ENCODE measurements at places on chromosomes 3 and 15.

GRCh38 chr15:100553468-100553867 lies 24.7 kb upstream of the CERS3 start:
- no peak for DNase-seq

DNA sequence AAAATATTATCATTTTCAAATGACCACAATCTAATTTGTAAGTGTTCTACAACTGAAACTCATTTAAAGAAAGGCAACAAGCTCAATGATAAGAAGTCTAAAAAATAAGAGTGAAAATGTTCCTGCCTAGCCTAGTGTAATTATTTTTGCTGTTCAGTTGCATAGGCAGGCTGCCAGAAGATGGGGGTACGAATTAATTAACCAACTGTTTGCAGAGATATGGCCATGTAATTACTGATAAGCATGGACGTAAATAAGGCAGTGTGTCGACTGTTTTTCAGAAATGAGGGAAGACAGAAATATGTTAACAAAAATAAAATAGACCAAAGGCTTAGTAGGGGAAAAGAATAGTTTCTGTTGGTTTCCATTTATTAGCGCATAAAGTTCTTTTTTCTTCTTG lies 24.7 kb upstream of the SCAANT1 start:
- DNase-seq = no peak

- DNase-seq = no peak
Measured at GRCh38 chr3:28012830-28013229, 228.6 kb upstream of the CMC1 start.

GRCh38 chr15:98503970-98504369 lies 144.4 kb upstream of the IGF1R start:
- peak; percentile 12 for DNase-seq

GRCh38 chr3:45112939-45113338 lies 33.2 kb downstream of the CDCP1 start:
- DNase-seq = no peak

DNA sequence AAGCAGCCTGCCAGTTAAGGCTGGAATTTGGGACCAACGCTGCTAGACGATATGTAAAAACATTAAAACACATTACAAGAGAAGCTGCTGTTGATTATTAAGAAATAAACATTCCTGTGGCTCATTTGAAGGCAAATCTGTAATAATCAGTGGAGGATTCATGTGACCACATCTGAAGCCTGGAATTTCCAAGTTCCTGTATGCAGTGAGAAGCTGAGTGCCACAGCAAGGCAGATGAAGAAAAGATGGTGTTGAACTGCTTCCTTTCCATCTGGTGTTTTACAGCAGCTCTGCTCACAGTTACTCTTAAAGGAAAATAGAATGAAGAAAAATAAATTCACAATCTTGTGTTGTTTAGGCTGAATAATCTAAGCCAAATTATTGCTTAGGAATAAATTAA lies 139.3 kb upstream of the ROBO2 start:
- DNase-seq = no peak
